AG04449 (cell line): ENCODE measurements at places on chromosomes 12 and 14.

DNA sequence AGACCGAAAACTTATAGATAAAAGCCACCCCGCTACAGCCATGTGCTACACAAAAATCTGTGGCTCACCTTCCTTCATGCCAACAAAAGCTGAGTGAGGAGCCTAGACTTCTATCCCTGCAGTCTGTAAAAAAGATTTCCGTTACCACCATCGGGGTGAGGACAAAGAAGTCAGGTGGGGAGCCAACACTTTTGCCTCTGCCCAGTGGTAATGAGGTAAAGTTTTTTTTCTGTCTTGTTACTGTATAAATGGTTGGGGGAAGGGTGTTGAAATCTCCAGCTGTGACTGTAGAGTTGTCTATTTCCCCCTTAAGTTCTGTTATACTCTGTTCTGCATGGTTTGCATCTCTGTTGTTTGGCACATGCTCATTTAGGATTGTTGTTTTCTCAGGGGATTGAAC, 707.8 kb downstream of the FLRT2 start:
- no peak for DNase-seq

GRCh38 chr12:105812366-105812765, 326.4 kb downstream of the NUAK1 start:
- no peak for DNase-seq

DNA sequence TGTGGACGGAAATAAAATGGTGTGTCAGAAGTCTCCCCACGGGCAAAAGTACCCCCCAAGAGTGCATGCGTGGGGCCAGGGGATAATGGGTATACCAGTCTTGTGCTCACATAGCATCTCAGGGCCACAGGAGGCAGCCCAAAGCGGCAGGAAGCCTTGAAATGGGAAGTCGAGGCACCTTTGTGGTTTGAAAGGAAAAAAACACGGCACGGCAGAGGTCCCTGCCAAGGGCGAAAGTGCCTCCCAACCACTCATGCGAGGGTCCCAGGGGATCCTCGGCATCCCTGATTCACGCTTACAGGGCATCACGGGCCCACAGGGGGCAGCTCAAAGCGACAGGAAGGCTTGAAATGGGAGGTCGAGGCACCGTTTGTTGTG, 583.2 kb downstream of the ALG10 start:
- DNase-seq: no peak

DNA sequence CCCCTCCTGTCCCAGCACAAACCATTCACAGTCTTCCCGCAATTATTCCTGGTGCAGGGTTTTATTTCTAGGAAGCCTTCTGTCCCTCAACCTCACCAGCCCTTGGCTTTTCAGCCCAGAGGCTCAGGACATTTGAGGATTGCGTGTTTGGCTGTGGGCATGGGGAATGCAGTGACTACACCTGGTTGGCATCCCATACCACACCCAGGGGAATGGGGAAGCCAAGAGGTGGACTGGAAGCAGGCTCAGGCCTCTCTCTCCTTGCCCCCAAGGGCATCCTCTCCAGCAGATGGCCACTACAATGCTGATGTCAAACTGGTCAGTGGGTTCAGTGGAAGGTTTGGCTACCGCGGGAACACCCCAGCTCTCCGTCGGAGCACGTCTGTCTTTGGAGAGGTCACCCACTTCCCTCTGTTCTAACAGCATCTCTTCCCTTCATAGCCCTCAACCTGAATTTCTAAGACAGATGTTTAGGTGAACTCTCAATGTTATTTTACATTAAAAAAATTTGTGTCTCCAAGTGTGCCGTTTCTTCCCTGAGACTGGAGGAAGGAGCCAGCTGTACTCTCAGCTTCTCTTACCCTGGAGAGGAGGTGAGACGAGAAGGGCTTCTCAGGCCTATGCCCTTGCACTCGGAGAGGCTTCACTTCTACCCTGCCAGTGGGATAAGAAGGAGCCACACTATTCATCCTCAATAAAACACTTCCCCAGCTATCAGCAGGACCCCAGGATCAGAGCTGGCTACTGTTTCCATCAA, 35.5 kb downstream of the DCAF4 start:
- no peak for DNase-seq
